AG10803 (cell line): ENCODE measurements at places on chromosomes 6 and 20.
A peak's percentile ranks its signal among the peaks of the same experiment; 100 is the strongest.

- peak; percentile 32 for DNase-seq
These were observed 240.1 kb upstream of the TBX18 start for GRCh38 chr6:85004361-85004995.

- DNase-seq: no peak
These were observed 116.9 kb upstream of the SIRPG start for GRCh38 chr20:1774479-1774878.

DNA sequence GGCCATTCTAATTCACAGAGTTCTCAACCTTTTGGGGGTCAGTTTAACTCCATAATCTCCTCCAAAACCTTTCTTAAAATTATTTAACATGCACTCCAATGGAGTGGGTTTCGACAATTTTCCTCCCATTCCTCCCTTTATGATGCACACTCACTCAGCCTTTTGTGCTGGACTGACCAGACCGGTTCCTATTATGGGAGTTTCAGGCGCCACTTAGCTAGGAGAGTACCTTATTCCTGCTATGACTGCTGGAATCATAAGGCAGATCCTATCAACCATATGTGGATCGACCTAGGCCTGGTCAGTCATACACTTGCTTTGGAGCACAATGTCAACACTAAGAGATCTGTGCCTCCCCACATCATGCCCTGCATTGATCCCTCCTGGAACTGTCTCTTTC lies 63.9 kb upstream of the MOCS1 start:
- DNase-seq: no peak

DNA sequence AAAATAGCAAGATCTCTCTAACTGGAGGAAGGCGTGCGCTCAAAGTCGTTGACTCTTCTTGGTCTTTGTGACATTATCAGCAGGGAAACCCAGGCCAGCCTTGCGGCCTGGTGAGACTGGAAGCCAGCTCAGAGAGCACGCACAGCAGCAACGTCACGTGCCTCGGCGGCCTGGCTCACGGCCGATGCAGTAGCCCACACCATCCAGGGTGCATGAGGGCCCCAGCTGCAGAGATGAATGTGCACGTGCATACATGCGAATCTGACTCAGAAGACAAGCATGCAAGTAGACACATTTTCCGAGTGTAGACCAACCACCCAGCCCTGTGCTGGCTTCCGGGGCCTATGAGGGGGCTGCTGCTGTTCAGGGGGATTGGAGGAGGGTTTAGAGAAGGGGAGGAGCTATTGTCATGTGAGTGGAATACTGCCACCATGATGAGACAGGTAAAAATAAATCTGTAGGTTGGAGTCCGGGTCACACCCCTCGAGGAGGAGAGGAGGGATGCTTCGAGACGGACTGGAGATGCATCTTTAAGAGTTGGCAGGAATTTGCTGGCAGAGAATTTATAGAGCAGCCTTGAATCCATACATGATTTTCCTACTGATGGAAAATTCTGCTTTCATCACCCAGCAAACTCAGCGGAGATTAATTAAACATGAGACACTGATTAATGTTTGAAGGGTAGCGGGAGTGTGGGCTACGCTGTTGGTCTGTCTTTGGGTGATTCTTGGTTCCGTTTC lies 388.2 kb downstream of the CDH4 start:
- peak; percentile 92 for DNase-seq

GRCh38 chr6:65199683-65200082 lies 507.3 kb downstream of the EYS start:
- DNase-seq: no peak

DNA sequence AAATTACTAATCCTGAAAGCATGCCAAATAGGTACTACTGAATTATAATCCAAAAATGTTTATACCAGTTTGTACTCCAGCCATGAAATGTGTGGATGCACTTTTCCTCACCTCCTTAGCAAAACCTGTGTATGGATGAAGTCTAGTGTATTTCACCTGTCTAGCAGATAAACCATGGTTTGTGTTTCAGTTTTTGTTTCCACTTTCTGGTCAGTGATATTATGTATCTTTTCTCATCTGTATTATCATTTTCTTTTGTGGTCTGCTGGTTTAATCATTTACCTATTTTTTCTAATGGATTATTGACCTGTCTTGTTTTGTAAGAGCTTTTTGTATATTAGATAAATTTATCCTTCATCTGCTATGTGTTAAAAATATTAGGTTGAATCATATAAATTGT lies 41.0 kb upstream of the TMEM217 start:
- no peak for DNase-seq

GRCh38 chr6:3236005-3236404 lies 8.6 kb upstream of the TUBB2B start:
- DNase-seq: no peak

DNA sequence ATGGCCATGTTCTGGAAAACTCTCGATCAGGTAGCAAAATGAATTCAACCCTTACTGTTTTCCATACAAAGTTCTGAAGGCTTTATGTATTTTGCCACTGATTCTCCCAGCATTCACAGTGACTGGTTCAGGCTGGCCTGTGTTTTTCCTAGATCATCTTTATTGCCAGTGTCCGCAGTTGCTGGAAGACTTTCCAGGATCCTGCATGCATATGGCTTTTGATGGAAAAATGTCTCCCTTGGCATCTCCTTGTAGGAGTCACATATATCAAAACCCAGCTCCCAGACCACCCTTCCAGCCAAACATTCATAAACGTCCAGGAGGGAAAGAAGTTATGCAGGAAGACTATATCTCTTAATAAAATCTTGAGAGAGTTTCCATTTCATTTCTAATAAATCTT lies 588.8 kb downstream of the MAFB start:
- DNase-seq: no peak

GRCh38 chr6:122407712-122408111 lies 8.3 kb downstream of the HSF2 start:
- no peak for DNase-seq

- no peak for DNase-seq
These were observed 61.4 kb downstream of the SCAND1 start for GRCh38 chr20:35892871-35893270.
